ENCODE measurements at places on chromosomes 3 and 15.

GRCh38 chr3:150094150-150094933 is 123.6 kb upstream of the PFN2 start:
- DNase-seq: no peak

DNA sequence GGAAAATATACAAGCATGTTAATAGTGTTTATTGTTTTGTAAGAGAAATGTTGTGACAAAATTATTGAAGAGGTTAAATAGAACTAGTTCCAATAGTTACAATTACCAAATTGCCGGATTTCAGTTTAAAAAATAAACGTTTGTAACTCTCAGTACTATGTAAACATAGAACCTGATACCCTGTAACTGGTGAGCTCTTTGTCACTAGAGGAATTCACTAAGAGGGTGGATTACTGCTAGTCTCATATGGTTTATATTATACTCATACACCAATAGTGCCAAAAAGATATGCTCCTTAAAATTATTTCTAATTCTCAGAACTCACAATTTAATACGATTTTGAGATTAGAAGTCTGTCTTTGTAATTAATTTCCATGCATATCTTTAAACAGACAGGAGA is 7.6 kb upstream of the GMNC start:
- no peak for DNase-seq

DNA sequence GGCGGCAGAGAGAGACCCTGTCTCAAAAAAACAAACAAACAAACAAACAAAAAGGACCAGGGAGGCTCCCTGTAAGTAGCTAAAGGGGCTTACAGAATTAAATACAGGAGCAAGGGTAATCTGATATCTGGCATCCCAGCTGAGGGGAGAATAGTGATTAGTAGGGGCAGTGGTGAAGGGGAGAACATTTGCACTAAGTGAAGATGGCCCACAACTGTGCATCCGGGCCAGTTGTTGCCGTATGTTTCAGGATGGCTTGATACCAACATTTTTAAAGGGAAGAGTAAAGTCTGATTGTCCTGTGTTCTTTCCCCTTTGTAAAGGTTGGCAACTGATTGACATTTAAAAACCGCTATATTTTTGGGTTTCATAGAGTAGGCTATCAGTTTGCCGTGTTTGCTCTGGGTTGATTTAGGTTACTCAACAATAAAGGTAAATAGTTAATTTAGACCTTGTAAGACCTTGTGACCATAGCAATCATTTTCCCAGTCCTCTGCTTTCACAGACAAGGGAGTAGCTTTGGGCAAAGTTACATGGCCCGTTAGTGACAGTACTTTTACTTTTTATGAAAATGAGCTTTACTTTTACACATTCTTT is 167.8 kb downstream of the PTPRG start:
- no peak for DNase-seq

DNA sequence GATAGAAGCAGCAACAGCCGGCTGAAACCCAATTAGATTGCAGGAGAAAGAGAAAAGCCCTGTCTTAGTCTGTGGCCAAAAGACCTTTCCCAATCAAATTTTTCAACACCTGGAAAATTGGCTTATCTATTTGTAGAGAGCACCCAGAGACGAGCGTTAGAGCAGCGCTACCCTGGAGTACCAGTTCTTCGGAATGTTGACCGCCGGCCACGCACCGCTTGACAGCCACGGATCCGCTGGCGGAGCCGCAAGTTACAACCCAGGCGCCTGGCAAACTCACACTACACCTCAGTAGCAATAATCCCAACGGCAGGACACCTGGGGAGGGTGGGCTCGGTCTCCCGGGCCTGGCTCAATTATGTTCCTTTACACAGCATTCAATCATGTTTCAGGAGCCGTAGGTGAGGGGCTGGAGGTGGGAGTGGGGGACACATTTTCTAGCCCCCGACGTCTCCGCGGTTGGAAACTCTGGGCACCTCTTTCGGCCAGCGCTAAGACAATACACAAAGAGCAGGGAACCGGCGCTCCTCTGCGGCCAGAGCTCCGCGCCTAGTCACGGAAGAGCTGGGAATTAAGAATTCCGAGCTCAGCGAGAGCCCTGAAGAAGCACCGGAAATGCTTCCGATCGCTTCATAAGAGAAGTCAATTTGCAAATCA is 1.2 kb downstream of the MB21D2 start:
- no peak for DNase-seq

GRCh38 chr3:31532587-31533168 is at the start of gene STT3B:
STT3B (plus strand) TSS chr3:31532925; CDS start chr3:31532999, 74 bp downstream.
- DNase-seq: no peak

DNA sequence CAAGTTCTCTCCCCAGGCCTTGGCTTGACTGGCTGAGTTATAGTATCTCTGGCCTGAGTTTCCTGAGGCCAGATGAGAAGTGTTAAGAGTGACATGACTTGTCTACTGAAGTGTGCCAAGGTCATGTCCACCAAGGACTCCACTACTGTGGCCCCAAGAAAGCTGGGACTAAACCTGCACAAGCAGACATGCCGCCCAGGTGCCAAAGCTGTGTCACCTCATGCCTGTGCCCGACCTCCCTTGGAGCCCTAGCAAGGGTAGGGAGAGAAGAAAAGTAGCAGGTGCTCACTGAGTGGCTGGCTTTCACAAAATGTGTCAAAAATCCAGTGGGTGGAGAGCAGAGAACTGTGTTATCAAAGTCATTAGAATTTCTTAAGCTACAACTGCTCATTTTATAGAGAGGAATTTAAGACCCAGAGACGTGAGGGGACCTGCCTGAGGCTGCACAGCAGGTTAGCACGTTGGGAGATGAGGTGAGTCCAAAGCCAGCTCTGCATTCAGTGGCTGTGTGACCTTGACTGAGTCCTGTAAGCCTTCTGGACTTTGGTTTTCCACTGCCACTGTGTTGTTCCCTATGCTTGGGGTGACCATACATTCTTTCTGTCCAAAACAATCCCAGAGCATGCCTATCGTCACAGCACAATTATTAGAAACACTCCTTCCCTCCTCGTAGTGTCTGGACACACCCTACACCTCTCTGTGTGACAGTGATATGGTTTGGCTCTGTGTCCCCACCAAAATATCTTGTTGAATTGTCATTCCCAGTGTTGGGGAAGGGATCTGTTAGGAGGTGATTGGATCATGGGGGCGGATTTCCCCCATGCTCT is 5.0 kb upstream of the LYSMD4 start:
- no peak for DNase-seq

DNA sequence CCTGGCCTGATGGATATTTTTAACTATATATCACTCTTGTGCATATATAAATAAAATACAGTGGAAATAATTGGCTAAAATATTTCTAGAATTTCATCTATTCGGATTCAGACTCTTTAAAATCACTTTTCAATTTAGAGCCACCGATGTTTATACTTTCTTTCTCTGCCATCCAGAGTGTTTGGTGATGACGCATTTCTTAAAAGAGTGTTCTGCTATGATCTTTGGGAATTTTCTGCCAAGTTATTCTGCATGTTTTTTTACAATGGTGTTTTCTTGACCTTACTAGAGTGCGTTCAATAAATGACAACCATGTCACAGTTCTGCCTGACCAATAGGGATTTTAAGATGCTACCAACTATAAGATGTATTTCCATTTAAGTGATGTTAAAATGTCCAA is 30.2 kb downstream of the PPP2R3A start:
- DNase-seq: no peak

GRCh38 chr3:128068156-128068620 is 16.0 kb downstream of the SEC61A1 start:
- peak; percentile 45 for DNase-seq

DNA sequence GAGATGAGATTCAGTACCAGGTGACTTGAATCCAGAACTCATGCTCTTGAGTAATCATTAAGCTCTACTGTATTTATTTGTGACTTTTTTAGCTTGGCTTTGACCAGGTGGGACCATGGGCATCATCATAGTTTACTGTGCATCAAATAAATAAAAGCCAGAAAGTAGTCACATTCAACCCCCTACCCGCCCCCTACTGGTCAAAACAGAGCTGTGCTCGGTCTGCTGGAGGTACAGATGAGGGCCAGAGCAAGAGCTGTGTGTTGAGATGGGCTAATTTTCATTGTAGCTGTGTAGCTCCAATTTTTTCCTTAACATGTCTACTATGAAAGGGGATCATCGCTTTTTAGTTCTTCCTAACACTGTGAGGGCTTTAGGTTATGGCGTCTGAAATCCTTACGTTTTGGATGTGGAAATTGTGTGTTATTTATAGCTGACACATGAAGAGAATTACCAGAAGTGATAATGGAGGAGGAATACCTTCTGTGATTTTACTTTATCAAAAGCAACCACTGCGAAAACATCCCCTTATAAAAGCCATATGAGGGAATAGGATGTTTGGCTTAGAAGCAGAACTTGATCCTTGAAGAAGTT is 375.1 kb downstream of the PTPRG start:
- no peak for DNase-seq

- no peak for DNase-seq
Measured at GRCh38 chr3:129429080-129429451, 630 bp upstream of the EFCAB12 start.
